ENCODE measurements at places on chromosomes 3 and 15.
A peak's percentile ranks its signal among the peaks of the same experiment; 100 is the strongest.

- no peak for DNase-seq
Measured at GRCh38 chr3:136105044-136105443, 91.1 kb downstream of the MSL2 start.

DNA sequence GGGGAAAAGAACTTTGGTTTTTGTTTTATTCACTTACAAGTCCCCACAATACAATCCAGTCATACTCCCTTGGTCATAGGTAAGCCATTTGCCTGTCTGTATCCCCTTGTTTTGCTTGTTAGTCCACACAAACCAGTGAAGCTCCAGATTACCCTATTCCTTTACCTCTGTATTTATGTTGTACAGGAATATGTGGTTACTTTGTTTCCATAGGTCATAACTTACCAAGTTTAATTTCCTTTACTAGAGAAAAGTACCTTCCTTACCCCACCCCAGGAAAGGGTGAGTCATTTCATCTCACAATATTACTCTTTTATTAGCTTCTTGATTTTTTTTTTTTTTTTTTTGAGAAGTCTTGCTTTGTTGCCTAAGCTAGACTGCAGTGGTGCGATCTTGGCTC is 113.4 kb upstream of the LRRFIP2 start:
- DNase-seq = no peak

DNA sequence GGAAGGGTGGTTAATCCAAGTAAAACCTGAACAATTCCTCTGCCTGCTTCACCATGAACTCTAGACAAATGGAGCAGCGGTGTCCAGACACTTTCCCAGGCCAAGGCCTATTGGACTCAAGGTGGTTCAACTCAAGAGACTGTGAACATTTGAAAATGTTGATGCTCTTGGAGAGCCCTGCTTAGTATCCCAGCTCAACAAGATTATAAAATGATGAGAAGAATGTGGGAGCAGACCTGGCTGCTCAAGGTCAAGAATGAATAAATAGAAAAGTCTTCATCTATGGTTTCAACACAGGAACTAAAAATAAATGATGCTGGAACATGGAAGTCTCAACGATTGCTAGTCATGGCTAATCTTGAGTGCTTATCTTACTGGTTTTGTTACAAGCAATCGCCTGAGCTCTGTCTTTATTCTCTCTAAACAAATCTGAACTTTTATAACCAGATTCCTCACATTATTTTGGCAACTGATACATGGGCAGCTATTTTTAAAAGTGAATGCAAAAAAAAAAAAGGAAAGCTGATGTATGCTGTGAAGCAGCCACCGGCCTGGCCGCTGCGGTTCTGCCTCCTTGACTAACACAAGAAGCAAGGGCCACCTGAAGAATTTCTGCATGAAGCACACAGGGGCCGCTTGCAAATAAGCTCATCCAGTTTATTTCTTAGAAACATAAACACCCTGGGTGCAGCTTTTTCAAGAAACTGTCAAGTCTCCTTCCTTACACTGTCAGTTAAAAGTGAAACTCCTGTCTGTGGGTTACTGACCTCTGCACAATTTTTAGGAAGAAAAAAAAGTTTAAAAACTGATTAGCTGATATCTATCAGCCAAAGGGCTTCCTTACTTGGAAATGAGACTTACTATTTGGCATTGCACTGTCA is 120.1 kb upstream of the ARHGEF3 start:
- no peak for DNase-seq

DNA sequence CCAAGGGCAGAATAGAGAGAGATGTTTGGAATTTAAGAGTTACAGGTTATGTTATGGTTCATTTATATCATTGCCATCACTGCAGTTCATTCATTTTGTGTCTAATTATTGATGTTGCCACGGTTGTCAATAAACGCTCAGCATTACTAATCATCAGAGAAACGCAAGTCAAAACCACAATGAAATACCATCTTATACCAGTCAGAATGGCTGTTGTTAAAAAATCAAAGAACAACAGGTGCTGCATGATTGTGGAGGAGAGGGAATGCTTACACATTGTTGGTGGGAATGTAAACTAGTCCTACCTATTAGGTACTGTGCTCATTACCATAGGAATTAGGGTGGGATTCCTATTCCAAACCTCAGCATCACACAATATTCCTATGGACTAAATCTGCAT is 350.5 kb downstream of the TIGIT start:
- DNase-seq = no peak

DNA sequence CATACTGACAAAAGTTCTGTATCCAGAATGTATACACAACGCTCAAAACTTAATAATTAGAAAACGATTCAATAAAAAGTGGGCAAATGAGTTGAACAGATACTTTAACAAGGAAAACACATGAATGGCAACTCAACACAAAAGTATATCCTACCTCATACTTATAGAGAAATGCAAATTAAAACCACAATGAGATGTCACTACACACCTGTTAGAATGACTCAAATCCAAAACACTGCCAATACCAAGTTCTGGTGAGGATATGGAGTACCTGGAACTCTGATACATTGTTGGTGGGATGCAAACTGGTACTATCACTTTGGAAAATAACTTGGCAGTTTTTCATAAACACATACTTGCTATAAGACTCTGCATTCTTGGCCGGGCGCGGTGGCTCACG is 42.1 kb downstream of the PRTG start:
- DNase-seq = no peak

DNA sequence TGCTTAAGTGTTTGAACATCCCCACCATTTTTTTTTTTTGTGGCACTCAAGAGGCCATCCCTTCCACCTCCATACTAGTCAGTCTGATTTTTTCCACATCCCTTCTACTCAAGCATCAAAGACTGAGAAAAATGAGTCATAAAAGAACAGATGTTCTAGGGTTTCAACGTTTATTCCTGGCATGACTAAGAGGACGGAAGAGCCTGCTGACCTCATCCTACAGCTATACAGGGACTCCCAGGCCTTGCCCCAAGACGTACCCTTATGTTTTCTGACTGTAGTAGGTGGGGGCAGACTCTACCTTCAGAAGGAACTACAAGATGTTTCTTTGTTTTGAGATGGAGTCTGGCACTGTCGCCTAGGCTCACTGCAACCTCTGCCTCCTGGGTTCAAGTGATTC is 3.3 kb upstream of the ITPKA start:
- DNase-seq = no peak

DNA sequence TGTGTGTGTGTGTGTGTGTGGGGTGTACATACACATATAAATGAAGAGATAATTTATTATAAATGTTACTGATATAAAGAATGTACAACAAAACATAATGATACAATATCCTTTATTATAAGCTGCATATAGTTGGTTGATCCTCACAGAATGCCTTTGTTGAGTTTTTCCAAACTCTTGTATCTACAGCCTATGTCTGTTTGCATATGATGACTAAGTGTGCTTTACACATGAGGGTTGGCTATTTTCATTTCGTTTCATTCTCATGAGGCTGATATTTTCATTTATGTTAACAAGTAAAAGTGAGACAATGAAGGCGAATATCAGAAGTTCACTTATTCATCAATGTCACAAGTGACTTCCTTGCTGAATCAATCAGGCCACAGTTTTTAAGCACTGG is 45.1 kb downstream of the TM2D3 start:
- no peak for DNase-seq

DNA sequence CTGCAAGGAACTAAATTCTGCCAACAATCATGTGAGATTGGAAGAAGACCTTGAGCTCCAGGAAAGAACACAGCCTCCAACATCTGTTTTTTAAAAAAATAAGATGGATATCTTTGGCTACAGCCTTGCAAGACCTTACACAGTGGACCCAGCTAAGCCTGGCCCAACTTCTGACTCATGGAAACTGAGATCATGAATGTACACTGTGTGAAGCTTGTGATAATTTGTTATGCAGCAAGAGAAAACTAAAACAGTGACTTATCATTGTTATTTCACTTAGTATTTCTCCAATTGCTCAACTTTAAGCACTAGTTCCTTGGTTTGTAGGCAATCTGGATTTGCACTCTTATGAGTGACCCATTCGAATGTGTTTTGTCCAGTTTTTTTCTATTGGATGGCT is 29.3 kb downstream of the SHQ1 start:
- no peak for DNase-seq

DNA sequence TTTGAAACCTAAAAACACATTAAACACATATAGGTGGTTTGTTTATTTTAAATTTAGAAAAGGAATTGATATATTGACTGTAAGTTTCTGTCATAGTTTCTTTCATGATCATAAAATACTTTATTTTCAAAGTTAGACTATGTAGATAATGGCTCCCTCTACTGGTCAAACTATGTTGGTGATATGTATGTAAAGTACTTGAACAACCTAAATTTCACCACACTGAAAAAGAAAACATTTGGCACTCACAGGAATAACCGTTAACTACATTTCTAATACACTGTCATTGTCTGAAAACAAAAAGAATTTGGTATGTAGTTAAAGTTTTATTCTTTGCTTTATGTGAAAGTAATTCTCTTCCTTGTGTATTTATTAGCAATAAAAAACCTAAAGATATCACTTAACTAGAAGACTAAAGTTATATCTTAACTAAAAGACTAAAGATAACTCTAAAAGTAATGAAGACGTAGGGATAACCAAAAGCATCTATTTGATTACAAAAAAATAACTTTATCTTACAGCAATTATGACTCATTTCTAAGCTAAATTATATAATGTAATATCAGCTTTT is 427.5 kb downstream of the VGLL3 start:
- DNase-seq = no peak

GRCh38 chr3:174355505-174355904 is 503.6 kb upstream of the NAALADL2 start:
- DNase-seq = no peak

DNA sequence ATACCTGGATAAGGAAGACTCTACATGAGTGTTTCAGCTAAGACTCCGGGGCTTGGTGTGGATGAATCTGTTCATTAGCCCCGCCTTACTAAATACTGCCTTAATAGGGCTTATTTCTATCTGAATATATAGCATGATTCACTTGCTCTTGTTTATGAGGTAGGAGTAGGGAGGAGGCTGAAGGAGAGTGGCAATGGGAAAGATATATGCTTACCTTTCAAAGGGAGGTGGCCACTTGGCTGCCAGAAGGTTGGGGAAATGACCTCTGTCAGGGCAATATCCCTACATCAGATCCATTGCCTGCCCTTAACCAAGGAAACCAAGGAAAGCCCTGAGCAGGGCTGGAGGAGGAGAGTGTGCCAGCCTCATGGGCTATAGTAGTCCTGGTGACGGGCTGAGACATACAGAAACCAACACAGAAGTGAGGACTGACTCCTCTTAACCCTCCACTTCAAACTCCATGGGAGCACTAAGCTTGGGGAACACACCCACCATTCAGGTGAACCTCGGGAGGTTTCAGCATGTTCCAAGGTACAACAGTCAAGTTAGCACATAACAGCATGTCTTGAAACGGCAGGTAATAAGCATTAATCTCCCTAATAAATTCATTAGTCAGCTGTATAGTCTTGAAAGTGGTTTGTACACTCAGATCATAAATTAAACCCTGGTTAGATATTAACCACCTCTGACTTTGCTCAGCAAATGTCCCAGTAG is 80.1 kb downstream of the EOMES start:
- no peak for DNase-seq

- no peak for DNase-seq
Measured at GRCh38 chr3:140953028-140953960, 11.7 kb downstream of the SLC25A36 start.

DNA sequence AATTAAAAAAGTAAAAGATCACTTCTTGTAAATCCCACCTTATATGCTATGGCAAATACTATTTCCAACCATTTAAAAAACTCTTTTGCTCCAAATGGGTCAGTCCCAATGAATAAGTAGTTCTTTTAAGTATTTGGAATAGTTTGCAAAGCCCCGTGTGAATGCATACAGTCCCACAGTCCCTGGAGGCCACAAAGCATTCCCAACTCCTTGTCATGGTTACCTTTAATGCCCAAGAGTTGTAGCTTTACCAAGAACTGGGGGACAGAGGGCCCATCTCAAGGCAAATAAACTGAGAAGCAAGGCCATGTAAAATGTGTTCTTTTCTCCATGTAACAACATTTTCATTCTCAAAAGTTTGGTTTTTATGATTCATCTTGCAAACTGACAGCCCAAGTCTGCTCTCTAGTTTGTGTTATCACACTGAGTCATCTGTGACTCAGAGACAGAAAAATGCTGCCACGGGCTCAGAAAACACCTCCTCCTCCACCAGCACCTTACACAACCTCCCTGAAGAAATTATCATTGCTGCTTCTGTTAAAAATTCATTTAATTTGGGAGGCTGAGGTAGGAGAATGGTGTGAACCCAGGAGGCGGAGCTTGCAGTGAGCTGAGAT is 336.2 kb downstream of the ERC2 start:
- DNase-seq = no peak

GRCh38 chr3:184184546-184185230 is 1.3 kb upstream of the ABCF3 start:
- no peak for DNase-seq

- DNase-seq = no peak
Measured at GRCh38 chr3:114380233-114380651, 86.4 kb downstream of the TIGIT start.

- no peak for DNase-seq
Measured at GRCh38 chr15:52558196-52558595, 10.6 kb downstream of the ARPP19 start.

GRCh38 chr3:66312039-66312438 is 91.2 kb downstream of the SLC25A26 start:
- peak; percentile 24 for DNase-seq

GRCh38 chr3:105523501-105523900 is 156.8 kb downstream of the ALCAM start:
- no peak for DNase-seq

DNA sequence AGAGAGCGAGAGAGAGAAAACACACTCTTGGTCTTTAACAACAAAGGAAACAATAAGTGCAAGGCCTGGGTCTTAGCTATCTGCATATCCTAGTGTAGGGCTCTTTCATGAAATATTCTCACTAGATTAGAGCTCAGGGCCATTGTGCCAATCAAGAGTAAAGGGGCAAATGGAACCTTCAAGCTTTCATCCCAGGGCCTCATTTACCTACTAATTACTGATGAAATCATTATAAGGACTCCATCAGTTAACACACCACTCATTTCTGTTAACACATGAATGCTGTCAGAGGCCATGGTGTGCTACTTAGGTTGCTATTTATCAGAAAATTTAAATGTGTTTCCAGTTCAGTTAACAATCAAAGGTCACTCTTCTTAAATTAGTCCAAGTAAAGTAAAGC is 597.8 kb downstream of the ROBO1 start:
- no peak for DNase-seq

DNA sequence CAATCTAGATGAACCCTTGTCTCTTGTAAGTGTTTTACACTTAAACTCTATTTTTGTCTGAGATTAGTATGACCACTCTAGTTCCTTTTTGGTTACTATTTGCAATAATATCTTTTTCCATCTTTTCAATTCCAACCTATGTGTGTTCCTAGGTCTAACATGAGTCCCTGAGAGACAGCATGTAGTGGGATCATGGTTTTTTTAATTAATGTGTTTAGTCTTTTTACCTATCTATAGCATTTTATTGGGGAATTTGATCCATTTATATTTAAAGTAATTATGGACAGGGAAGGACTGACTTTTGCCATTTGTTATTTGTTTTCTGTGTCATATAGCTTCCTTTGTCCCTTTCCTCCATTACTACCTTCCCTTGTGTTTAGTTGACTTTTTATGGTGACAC is 21.7 kb downstream of the TNFSF10 start:
- DNase-seq = no peak

GRCh38 chr3:10189557-10190354 is 25.0 kb downstream of the IRAK2 start:
- DNase-seq = no peak

GRCh38 chr3:107421881-107422280 is 44.6 kb downstream of the CCDC54 start:
- no peak for DNase-seq

Data from stimulated activated CD8-positive, alpha-beta memory T cell treated with anti-CD3 and anti-CD28 coated beads, Interleukin-4, amount 100 ng/mL, for 4 hours (primary cell).